SK-MEL-5 (cell line): ENCODE measurements at places on chromosomes 16 and 17.

DNA sequence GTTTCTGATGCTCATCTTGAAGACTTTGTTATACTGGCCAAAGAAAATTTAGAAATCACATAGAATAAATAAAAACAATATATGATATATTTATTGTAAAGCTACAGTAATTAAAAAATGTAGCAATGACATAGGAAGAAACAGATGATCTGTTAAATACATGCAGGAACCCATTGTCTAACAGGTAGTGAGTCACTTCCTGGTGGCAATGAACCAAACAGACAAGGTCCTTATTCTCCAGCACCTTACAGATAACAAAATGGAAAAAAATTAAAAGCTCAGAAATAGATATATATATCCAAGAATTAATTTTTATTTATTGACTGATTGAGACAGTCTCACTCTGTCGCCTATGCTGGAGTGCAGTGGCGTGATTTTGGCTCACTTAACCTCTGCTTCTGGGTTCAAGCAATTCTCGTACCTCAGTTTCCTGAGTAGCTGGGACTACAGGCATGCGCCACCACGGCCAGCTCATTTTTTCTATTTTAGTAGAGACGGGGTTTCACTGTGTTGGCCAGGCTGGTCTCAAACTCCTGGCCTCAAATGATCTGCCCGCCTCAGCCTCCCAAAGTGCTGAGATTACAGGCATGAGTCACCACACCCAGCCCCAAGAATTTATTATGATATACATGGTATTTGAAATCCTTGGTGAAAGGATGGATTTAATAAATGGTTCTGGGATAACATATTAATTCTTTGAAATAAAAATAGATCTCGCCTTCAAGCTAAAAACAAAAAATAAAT lies 7.5 kb downstream of the NETO2 start:
- DNase-seq, result peak; percentile 22

DNA sequence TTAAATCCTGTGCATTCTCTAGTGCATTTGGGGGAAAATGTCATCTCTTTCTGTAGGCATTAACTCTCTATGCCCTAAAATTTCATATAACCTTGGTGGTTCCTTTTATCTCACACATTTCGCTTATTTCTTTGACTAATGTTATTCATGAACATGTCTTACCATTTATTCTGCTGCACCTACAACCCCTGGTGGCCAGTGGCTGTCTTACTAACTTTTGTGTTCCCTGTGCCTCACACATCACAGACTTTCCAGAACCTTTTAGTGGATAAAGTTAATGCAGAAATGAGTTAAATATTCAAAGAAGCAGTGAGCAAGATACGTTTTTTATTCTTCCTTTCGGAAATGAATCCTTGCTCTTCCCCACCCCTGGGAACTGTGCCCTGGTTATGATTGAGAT lies 111.9 kb downstream of the CDH13 start:
- DNase-seq, result peak; percentile 11

DNA sequence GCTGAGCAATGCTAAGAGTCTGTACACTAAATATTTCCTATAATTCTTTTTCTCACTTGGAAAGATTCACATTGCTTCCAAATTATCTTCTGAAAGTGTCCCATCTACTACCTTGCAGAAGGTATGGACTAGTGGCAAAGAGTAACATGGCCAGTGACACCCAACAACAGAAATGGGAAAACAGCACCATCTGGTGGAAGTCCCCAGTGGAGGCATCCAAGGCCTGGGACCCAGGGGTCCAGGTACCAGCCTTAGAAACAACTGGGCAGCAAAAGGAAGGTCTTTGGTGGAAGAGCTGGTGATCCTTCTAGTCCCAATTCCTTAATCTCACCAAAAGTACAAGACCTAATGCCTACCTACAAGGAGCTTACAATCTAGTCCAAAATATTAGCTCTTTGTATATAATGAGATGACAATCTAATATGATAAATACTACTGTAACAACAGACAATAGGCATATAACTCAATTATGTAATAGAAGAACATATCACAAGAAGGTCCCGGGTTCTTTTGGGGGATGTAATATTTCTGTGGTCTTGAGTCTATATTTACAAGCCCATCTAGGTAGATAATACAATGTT lies 55.3 kb downstream of the SKAP1 start:
- peak; percentile 77 for DNase-seq

GRCh38 chr17:49992191-49992932 lies 2.7 kb downstream of the DLX3 start:
- no peak for DNase-seq

DNA sequence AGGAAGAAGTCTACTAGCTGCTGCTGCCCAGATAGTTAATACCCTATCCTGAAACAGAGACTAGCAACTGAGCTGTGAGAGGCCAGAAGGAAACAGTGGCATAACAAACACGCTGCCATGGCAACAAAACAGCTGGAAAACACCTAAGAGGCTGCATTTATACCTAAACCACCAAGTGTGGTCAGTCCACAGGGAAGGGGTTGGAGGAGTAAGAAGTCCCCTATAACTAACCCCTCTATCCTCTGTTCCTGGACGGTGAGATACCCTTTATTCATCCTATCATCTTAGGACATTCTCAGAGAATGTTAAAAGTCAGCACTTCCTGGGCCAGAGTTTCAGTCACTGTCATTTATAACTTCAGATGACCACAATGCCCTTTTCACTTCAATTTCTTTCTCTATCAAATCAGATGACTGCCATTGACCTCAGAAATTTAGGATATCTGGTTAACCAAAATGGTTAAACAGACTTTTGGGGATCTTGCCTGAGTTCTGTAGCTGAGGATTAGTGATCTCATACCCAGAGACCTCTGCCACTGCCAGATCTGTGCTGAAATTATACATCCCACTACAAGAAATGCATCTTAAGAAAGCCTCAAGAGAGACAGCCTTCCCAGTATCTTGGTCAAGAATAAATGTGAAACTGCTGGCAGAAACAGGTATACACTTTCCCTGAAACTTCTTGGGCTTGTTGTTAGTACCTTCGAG lies 36.2 kb downstream of the STH start:
- DNase-seq, result no peak

DNA sequence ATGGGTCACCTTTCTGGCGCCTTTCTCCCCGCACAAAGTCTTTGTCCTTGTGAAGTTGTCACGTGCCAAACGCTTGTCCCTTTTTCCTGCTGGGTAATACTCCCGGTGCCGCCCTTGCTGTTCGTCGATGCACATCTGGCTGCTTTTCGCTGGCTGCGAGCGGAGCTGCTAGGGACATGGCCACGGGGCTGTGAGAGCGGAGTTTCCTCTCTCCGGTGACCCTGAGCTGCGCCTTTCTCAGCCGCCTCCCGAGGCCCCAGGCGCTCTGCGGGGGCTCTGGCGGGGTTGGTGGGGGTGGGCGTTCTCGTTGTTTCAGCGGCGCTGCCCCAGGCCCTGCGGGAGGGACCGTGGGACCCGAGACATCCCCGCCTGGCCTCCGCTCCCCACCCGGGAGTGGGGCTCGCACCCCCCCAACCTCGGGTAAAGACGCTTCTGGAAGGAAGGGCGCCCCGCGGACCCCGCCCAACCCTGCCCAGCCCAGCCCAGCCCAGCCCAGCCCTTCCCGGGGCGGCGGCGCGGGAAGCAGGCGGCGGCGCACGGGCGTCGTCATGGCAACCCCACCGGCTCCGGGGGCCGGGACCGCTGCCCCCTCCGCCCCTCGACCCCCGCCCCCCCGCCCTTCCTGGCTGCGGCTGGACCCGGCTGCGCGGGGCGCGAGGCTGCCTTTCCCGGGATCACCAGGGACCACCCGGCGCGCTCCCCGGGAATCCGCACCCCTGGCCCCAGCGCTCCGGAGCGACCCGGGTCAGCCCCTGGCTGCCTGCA lies 12.3 kb downstream of the CHMP6 start:
- DNase-seq, result peak; percentile 41

DNA sequence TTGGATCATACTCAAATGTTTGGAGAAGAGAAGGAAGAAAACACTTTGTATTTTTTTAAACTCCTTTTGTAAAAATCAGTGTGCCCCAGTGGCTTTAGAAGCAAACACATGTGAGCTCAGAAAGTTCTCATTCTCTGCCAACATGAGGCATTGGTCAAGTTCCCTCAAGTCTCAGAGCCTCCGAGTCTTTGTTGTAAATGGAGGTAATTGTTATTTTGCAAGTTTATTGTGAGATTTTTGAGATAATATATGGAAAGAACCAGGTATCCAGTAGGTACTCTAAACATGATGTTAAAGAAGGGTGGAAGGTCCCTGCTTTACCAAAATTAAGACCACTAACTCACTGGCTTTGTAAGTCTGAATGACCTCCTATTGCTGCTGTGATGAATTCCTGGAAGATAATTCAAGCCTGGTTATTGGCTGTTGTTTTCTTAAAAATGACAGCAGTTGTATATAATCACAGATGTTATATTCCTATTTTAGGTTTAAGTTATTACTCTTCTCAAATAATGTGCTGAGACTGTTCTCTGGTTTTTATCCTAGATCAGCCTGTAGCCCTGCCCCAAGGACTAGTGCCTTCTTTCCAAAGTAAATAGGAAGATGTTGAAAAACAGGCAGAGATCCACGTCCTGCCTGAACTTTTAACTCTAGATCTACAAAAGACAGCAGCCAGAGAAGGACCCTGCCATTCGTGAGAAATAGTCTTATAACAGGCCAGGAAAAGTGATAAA lies 2.4 kb downstream of the HLF start:
- no peak for DNase-seq

GRCh38 chr17:69516911-69517310 lies 102.4 kb downstream of the MAP2K6 start:
- no peak for DNase-seq

DNA sequence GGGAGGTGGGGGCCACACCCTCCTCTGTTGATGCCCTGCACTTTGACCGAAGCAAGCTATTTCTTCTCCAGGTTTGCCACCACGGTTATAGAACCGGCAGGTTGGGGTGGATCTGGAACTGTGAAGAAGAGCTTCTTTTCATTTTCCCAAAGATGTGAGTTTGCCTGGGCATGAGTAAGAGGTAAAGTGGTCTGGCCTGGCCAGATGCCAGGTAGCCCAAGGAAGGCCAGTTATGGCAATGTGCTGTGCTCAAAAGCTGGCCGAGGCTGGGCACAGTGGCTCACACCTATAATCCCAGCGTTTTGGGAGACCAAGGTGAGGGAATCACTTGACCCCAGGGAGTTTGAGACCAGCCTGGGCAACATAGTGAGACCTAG lies 18.7 kb downstream of the ATP6V0D1 start:
- DNase-seq, result no peak

GRCh38 chr16:88814144-88814502 lies 2.4 kb upstream of the APRT start:
- no peak for DNase-seq

DNA sequence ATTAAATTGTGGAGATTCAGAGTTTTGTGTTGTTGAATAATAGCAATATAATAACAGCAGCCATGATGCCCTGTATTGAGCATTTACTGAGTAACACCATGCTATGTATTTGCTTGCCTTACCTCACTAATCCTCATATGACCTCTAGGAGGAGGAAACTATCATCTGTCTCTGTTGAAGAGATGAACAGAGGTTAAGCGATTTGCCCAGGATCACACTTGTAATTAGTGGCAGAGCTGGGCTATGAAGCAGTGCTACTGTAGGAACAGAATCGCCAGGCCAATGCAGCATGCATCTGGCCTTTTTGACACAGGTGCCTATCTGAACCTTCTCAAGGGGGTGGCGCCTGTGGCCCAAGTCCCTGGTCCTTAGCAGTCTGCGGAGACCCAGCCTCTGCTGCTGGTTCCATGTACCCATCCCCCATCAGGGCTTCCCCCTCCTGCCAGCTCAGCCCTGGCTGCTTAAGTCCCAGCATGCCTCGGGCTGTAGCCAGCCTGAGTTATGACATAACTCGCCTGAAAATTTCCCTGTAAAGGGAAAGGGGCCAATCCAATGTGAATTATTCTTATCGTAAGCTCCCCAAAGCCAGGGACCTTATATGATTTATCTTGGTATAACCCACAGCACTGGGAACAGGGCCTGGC lies 50.4 kb upstream of the HS3ST2 start:
- DNase-seq, result peak; percentile 15

DNA sequence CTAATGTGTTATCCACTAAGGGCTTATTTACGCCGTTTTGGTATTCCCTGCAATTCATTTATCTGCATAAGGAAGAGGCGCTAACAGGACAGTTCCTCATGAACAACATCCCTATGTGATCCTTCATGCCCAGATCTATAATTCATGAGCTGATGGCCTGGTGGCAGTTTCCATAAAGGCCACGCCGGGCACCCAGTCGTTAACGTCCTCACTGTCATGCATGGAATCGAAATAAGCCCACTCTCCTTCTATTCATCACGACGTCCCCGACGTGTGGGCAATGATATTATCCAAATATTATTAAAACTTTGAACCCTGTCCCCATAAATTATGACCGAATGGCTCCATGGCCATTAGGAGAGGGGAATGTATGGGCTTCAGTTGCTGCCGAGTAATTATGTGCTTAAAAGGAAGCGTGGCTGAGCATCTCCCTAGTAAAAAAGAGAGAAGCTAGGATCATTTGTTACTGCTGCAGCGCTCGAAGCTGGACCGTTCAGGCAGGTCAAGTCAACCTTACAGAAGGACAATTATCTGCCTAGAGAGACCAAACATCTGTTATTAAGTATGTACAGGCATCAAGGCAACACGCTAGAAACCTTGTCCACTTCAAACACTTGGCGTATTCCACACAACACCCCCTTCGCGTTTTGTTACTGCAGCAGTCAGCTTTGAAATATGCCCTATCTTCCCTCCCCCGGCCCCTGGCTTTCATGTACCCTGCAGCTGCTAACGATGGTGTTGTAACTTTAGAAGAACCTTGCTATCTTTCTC lies 94.0 kb upstream of the SALL1 start:
- no peak for DNase-seq

DNA sequence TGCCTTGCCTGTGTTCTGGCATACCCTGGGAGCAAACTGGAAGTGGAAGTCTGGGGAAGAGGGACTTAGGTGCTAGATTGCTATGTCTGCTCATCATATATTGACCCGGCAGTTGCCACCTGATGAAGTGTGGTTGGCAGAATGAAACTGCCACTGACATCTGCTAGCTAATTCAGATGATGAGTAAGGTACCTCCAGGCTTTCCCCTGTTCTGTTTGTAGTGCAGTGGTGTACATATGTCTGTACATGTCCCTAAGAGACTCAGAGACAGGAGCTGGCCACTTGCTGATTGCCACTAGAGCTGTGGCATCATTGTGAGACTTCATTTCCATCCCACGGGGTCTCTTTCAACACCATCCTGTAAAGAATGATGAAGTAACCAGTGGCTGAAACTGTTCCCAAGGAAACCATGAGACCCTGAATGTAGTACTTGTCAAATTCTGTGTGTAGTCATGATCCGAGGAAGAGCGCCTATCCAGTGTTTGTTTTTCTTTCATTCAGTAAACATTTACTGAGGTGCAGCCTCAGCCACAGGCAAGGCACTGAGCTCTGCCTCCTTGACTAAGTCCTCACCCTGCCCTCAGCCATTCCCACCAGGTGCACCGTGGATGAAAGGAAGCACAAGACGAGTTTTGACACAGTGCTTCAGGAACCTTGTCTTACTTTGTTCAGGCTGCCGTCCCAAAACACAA lies 13.2 kb downstream of the CLUAP1 start:
- no peak for DNase-seq

- peak; percentile 10 for DNase-seq
Measured at GRCh38 chr16:20799599-20799998, 6.7 kb downstream of the ERI2 start.
